ENCODE measurements at places on chromosomes 7 and 10.

- no peak for DNase-seq
These were observed 95.8 kb upstream of the CREB5 start for GRCh38 chr7:28316489-28316888.

GRCh38 chr7:129848436-129848835, 104.3 kb downstream of the UBE2H start:
- DNase-seq: no peak

- DNase-seq: no peak
These were observed 51.3 kb downstream of the TCAF1 start for GRCh38 chr7:143850682-143851081.

DNA sequence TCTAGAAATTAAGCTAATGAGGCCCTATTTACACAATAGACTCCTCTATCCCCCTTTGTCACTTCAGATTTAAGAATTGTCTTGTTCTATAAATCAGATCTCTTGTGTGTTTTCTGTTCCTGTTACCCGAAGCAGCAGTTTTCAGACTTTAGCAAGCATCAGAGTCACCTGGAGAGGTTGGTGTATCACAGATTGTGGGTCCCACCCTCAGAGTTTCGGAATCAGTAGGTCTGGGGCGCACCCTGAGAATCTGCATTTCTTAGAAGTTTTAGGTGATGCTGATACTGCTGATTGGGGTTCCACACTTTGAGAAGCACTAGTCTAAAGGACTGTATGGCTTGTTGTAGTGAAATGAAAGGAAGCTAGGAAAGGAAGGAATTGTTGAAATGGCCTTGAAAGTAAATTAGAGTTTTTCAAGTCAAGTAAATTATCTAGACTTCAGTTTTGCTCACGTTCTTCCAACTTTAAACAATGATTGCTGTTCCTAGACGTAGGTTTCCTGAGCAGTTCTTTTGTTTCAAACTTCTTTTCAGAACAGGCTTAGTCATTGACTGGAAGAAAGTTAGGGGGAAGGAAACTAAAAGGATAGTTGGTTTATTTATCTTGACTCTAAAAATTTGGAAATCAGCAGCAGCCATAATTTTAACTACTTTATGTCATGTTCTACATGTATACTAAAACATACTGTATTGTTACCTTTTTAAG, 15.7 kb downstream of the BPGM start:
- DNase-seq: no peak

DNA sequence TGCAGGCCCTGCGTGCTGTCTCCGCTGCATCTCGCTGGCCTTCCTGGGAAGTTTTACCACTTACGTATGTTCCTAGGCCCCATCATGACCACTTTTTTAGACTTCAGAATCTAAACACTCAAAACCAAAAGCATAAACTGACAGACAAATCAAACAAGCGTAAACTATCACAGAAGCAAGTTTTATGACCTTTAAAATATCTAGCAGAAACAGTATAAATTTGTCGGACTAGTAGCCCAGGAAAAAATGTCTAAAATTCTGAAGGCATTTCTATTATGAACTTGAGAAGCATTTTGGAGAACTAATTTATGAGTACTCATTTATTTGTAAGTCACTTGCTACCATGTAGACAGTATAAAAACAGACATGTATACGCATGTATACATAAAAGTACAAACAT, 10.6 kb downstream of the LRRC27 start:
- no peak for DNase-seq

DNA sequence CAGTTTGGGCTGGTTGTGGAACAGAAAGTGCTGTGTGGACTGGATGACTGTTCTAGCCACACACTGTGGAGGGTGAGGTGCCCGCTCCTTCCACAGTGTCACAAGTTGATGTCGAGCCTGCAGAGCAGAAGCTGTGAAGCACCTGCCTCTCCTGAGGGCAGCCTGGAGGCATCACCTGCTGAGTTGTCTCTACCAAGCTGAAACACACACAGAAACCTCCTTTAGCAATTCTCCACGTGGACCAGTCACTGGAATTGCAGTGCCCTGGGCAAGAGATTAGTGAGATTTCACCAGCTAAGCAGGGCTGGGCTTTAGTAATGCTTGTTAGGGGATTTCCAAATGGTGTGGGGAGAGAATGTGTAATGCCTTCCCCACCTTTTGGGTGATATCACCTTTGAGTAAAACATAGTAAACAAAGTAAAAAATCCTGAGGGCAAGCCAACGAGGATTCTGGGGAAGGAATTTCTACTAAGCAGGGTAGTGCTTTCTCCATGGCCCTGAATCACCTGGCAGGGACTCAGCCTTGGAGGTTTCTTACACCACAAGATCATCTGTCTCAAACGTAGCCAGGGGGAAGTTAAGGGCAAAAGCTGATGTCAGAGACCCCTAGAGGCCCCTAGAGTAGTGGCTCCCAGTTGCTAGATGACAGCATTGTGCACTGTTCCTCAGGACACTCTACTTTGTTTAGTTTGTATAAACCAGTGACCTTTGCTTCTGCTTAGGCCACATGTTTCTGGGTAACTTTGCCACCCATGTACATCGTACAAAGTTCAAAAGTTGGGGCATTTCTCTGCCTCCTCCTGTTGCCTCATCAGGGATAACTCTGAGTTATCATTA, 233.1 kb upstream of the IGFBP3 start:
- DNase-seq: no peak

- DNase-seq: no peak
These were observed 89.4 kb upstream of the TMEM26 start for GRCh38 chr10:61542596-61542995.

DNA sequence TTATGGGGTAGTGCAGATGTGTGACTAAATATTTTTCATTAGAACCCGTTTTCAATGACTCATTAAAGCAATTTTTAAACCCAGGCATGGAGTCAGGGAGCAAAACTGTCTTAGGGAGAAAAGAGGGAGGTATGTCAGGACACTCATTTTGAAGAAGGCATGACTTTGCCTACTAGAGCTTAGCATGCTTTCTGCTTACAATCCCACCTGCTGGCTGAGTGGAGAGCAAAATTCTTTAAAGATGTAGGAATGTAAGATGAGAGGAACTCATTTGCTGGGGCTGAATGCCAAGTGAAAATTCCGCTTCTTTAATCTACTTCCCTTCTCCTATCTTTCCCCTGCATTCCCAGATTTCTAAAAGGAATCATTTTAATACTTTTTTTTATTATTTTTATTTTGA, 232.6 kb downstream of the GALNT17 start:
- DNase-seq: no peak

- no peak for DNase-seq
These were observed 179.8 kb upstream of the PFKP start for GRCh38 chr10:2887391-2888070.

GRCh38 chr7:117755136-117755535, 118.1 kb downstream of the CTTNBP2 start:
- no peak for DNase-seq

- peak; percentile 91 for DNase-seq
These were observed 9.2 kb downstream of the ITPRIP start for GRCh38 chr10:104328896-104329710.

DNA sequence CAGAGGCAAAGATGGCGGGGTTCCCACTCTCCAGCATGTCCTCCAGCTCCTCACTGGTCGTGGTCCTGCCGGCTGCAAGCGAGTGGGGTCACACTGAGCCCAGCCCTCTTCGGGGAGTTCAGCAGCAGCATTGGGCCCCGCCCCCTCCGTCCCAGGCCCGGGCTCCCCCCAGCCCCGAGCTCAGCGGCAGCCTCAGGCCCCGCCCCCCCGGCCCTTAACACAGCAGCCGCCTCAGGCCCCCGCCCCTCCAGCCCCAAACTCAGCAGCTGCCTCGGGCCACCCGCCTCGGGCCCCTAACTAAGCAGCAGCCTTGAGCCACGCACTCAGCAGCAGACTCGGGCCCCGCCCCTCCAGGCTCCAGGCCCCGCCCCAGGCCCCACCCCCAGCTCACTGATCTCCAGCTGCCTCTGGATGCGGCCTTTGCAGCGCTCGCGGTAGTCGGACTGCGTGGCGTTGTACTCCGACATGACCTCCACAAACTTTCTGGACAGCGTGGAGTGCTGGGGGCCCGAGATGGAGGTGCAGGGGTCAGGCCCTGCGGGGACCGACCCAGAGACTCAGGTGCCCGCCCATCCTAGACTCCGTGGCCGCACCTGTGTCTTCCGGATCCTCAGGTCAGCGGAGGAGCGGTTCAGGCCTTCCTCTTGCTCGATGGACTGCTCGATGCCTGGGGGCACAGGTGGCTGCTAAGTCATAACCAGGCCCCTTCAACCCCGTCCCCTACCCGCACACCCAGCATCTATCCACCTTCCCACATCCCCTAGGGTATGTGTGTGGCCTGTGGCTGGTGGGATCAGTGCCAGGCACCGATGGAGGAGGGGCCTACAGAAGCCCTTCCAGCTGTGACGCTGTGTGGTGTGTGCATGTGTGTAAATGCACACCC, 15.5 kb downstream of the STX1A start:
- DNase-seq: peak; percentile 64

DNA sequence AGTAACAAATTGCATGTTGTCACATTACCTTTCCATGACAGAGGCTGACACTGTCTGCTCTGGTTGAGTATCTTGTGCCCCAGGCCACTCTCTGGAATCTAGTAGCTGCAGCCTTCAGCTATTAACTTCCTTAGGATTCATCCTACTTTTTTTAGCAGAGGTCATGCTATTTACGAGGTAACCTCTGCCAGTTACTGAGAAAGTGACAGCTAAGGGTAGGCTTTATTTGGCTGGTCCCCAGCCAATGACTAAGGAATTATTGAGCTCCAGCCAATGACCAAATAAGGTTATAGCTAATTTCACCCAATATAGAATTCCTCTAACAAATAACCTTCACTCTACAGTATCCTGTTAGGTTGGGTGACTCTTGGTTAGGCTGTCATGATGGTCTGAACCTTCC, 1361.7 kb downstream of the XPNPEP1 start:
- no peak for DNase-seq
